Activated CD4-positive, alpha-beta T cell treated with anti-CD3 and anti-CD28 coated beads for 36 hours (primary cell): ENCODE measurements at places on chromosomes 16 and 17. TPM values are rescaled to one million over a fixed set of nuclear protein-coding genes. Genes with fewer than 3 reads are reported as not detected.

- no peak for DNase-seq
These were observed 224.6 kb downstream of the MAP2K6 start for GRCh38 chr17:69639096-69639495.

Gene CEP112
- 2.2 TPM for total RNA-seq

Gene PRSS53
- 4.0 TPM for total RNA-seq

- peak; percentile 54 for DNase-seq
These were observed 9.5 kb upstream of the DHRS13 start for GRCh38 chr17:28912281-28912937.

Gene TSPAN10
- 0.34 TPM for total RNA-seq

DNA sequence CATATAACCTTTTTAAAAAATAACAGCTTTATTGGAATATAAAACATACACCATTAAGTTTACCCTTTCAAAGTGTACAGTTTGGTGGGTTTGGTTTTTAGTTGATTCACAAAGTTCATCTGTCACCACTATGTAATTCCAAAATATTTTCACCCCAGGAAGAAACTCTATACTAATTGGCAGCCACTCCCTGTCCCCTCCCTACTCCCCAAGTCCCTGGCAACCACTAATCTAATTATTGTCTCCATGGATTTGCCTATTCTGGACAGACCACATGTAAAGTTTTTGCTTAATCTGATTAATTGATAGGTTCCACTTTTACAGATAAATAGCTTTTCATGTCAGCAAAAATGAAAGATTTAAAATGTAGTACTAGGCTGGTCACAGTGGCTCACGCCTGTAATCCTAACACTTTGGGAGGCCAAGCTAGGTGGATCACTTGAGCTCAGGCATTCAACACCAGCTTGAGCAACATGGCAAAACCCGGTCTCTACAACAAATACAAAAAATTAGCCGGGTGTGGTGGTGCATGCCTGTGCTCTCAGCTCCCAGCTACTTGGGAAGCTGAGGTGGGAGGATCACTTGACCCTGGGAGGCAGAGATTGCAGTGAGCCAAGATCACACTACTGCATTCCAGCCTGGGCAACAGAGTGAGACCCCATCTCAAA is 25.0 kb upstream of the MAPK3 start:
- no peak for DNase-seq

Gene TLCD3B
- 3.7 TPM for total RNA-seq

Gene ACAP1
- 343 TPM for total RNA-seq

GRCh38 chr17:312476-313148 is 40.0 kb downstream of the RPH3AL start:
- DNase-seq = no peak

- DNase-seq = no peak
These were observed 24.7 kb downstream of the GDE1 start for GRCh38 chr16:19497176-19497575.

GRCh38 chr17:64092113-64092512 is 37.8 kb downstream of the ERN1 start:
- DNase-seq = no peak

Gene HSBP1
- total RNA-seq = 80.7 TPM

Gene CCL2
- not detected for total RNA-seq

Gene PRSS27
- 2.4 TPM for total RNA-seq

GRCh38 chr17:29870836-29871465 is 59.1 kb downstream of the SSH2 start:
- DNase-seq = no peak

- DNase-seq = no peak
These were observed 15.4 kb upstream of the HSBP1 start for GRCh38 chr16:83792391-83792790.

- no peak for DNase-seq
These were observed 4.3 kb upstream of the EZH1 start for GRCh38 chr17:42748908-42749798.

- DNase-seq = no peak
These were observed 201.2 kb downstream of the HS3ST3A1 start for GRCh38 chr17:13400491-13400890.

Gene C17orf113
- 0.32 TPM for total RNA-seq

Gene MT1H
- not detected for total RNA-seq

Gene RHOT2
- total RNA-seq = 123 TPM

- DNase-seq = no peak
These were observed 46.5 kb downstream of the AIPL1 start for GRCh38 chr17:6388416-6388815.

DNA sequence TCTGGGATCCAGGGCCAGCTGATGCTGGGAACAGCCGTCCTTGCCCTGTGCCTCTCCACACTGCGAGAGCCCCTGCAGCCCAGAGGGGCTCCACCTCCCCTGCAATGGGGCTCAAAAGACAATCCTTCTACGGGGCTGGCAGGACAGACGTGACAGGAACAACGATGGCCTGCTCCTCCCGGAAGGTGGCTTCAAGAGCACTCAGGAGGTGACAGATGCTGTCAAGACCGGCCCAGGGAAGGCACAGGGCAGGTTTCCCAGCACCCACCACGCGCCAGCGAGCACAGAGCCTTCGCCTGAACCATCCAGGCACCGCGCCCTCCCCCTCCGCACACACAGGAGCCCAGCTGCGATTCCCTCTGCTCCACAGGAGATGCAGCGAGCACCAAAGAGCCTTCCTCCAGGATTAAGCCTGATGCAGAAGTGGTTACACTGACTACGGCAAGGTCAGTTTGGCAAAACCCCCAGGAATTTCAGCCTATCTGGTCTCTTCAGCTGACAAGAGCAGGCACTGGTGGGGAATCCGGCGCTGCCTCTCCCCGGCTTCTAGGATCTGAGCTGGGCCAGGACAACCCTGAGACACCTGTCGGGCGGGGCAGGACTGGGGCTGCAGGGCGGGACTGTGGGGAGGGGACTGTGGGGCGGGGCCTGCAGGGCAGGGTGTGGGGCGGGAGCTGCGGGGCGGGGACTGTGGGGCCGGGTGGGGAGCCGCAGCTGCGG is 103.4 kb downstream of the ZNF778 start:
- DNase-seq = no peak

DNA sequence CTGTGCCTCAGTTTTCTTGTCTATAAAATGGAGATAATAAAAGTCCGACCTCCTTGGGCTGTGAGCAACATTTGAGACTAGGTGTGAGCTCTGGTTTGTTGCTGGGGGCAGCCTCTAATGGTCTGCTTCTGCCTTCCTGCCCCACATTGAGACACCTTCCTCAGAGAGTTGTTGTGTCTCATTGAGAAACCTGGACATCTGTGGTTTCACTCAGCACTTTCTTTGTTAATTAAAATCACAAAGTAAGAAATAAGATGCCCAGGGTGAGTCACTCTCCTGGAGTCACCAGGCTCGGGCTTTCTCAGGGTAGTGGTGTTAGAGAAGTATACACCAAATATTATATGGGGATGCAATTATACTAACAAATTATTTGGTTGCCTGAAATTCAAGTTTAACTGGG is 389.2 kb upstream of the SALL1 start:
- no peak for DNase-seq

GRCh38 chr16:53518550-53519416 is 15.8 kb upstream of the AKTIP start:
- DNase-seq = peak; percentile 84

- no peak for DNase-seq
These were observed 267.6 kb downstream of the STX8 start for GRCh38 chr17:9308069-9308468.

- no peak for DNase-seq
These were observed 14.2 kb downstream of the USP10 start for GRCh38 chr16:84714028-84714427.

DNA sequence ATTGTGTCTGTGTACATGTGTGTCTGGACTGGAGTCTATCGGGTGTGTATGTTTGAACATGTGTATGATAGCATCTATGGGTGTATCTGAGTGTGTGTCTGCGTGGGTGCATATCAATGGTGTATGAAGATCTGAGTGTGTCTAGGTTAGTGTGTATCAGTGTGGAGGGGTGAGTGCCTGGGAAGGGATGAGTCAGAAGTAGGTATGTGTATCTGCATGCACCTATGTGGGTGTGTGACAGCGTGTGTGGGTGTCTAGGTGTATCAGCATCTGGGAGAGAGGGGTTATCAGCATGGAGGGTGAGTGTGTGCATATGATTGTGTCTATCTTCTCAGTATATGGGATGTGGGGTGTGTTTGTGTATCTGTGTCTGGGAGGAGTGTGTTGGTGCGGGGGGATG is 58.2 kb upstream of the LHX1 start:
- no peak for DNase-seq

Gene GNAO1
- total RNA-seq = 2.3 TPM

DNA sequence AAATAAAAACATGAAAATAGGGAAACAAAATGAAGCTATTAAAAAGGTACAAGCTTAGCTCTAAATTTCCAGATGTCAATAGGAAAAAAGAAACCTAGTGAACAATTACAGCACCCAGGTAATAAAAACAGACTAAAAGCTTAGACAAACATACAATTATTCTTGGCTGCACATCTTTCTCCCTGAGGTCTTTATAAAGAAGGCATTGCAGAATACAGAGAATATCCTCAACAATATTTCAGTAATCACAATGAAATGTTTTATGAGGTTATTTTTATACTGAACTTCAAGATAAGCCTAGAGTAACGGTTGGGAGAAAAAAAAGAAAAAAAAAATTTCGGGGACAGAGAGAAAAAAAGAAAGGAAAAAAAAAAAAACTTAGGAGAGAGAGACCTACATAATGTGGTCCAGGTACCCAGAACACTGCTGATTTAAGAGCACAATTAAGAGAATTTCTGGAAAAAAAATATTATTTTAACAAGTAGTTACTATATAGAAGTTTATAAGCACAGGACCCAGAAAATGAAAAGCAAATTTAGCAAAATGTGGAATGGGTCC is 26.5 kb downstream of the KANSL1 start:
- DNase-seq = no peak

DNA sequence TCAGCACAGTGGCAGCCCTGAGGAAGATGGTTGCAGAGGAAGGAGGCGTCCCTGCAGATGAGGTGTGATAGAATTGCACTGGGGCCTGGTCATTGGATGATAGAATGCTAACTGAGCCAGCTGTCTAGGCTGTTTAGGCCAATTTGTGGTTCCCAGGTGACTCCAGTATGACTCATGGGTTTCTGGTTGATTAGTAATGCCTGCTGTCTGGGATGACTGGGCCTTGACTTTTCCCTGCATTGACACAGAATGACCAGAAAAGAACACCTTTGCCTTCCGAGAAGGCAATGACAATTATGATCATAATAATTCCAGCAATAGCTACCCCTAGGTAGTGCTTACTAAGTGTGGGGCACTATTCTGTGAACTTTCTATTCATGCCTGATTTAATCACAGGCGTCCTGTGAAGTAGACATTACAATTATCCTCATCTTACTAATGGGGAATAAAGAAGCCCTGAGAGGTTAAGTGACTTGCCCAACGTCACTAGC is 31.5 kb downstream of the USP43 start:
- peak; percentile 44 for DNase-seq

Gene SRL
- total RNA-seq = not detected

Gene CCDC182
- not detected for total RNA-seq

DNA sequence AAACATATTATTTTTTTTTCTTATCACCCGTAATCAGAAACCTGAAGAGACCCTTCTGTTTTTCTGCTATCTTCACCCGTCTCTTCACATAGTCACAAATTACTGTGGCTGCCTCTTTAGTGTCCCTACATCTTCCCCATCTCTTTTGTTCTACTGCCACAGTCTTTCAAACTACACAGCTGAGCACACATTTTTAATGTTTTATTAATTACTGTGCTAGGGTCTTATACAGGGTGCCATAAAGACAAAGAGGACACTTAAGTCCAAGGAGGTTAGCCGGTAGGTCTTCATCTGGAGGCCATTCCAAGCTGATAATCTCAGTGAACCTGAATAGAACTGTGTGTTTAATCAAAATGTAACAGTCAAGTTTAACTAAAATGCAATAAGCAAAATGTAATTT is 20.7 kb downstream of the CNTNAP4 start:
- DNase-seq = no peak

DNA sequence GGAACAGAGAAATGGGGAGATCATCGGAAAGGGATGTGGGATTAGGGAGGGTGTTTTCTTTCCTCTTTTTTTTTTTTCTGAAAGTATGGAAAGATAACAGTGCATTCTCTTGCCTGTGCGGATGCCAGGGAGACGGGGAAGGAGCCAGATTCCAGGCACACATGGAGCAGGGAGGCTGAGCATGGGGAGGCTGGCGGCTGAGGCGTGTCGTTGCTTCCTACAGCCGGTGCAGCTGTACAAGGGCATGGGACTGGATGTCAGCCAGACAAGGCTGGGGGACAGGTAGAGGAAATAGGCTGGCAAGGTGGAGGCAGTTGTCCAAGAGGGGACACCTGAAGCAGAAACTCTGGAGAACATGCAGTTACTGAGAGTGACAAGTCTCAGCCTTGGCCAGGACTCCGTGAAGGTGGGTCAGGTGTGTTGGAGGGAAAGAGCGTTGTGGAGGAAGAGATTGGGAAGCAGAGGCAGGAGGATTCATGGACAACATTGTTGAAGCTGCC is 16.6 kb upstream of the ADORA2B start:
- DNase-seq = no peak

Gene ZNF597
- 2.4 TPM for total RNA-seq

DNA sequence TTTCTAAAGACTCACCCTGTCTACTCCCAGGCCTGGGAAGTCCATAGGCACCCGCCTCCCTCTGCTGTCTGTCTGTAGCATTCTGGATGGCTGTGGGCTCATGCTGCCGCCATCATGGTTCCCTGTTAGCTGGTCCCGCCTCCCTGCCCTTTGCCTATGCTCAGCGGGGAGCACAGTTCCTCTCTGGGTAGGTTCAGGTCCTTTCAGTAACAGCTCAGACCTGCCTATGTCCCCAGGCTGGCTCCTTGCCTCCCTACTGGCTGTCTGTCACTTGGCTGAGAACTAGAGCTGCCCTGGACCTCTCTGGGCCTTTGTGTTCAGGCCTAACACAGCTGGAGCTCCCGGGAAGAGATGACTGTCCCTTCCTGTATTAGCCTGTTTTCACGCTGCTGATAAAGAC is 317.9 kb downstream of the SNX29 start:
- DNase-seq = no peak
